GM04504 (cell line): ENCODE measurements at places on chromosomes 6 and 20.
A peak's percentile ranks its signal among the peaks of the same experiment; 100 is the strongest.

DNA sequence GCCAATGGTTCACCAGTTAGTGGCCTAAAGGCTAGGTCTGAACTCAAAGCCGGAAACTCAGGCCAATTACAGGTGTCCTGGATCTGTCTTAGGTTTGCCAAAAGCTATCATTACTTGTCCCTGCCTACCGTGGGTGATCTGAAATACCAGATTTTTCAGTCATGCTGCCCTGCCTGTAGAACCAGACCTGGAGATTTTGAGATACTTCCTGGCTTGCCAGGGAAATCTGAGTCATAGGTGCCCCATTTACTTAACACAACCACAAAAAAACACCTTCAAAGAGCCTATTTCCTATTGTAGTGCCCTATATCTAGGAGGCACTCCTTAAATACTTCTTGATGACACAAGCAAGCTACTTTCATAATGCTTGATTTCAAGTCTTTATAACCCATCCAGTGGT, 13.9 kb upstream of the RANBP9 start:
- no peak for DNase-seq

- DNase-seq = peak; percentile 33
Measured at GRCh38 chr6:46510651-46511050, 19.4 kb upstream of the RCAN2 start.

- no peak for DNase-seq
Measured at GRCh38 chr20:48898896-48899530, 22.5 kb upstream of the ARFGEF2 start.

GRCh38 chr6:129786548-129786947, 74.6 kb downstream of the TMEM244 start:
- no peak for DNase-seq

DNA sequence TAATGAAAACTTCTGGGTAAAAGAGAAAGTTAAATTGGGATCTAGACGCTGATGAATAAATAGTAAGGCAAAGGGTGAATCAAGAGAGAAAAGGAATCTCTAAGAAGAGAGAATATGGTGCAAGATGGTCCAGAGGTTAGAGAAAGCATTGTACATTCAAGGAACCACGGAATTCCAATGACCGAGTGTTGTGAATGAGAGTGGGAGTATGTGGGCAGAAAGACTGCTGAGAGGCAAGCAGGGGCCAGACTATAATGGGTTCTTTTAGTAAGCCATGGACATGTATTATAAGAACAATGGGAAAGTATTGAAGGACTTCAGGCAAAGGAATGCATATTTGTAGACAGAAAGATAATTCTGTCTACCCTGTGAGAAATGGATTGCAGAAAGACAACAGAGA, 45.2 kb downstream of the SPTLC3 start:
- no peak for DNase-seq

DNA sequence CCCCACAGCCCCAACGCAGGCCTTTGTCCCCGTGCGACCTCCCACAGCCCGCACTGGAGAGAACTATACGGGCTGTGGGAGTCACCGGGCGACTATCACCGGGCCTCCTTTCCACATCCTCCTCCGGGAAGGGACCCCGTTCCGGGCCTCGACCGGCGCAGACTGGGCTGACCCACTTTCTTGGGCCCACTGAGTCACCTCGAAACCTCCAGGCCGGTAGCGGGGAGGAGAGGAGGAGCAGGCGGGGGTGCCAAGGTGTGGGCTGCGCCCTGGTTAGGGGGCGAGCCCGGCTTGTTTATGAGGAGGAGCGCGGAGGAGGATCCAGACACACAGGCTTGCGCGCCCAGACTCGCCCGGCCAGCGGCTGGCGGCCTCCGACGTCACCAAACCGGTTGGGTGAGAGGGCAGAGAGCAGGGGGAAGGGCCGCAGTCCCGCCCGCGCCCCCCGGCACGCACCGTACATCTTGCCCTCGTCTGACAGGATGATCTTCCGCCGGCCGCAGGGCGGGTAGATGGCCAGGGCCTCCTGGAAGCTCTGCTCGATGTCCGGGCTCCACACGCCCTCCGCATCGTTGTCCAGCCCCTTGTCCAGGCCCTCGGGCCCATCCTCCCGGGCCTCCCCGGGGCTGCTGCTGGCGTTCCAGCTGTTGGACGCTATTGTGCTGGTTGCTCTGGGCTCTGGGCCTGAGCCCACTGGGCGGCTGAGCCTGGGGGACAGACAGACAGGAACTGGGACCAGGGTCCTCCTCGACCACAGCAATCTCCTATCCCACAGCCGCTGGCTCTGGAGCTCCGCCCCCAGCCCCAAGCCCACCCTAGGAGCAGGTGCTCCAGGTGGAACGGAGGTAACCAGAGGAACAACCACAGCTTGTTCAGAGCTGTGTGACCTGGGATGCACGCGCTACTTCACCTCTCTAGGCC, 10.6 kb downstream of the TEAD3 start:
- no peak for DNase-seq

GRCh38 chr6:21609881-21610329, 16.4 kb downstream of the SOX4 start:
- no peak for DNase-seq

DNA sequence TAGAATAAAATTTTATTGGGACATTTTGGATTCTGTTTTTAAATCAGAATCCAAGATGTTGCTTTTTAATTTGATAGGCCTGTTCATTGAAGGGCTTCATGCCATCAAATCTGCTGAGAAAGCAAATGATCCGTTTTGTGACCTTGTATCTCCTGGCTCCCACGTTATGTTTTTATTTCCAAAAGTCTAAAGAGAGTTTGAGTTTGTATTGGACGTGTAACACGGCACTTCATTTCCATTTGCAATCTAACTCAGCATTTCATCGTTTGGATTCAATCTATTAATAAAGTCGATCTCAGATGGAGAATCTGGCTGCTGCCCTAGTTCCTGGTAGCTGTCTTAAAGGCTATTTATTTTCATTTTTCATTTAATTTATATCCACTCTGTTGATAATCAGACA, 17.0 kb downstream of the KIF25 start:
- DNase-seq = no peak

DNA sequence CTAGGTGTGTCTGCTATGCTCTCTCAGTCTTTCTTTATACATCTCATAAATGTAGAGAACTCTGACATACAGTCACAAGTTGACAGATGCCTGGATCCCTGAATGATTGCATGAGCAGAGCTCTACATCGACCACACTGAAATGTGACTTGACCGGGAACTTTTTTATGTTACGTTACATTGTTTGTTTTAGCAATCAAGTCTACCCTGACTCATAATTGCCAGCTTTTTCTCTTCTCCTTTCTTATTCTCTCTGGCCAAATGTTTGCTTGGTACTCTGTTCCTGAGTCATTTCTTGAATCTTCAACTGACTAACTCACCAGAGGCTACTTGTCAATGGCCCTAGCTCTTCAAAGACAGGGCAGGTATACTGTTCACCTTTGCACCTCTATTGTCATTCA, 213.6 kb upstream of the DTNBP1 start:
- no peak for DNase-seq

DNA sequence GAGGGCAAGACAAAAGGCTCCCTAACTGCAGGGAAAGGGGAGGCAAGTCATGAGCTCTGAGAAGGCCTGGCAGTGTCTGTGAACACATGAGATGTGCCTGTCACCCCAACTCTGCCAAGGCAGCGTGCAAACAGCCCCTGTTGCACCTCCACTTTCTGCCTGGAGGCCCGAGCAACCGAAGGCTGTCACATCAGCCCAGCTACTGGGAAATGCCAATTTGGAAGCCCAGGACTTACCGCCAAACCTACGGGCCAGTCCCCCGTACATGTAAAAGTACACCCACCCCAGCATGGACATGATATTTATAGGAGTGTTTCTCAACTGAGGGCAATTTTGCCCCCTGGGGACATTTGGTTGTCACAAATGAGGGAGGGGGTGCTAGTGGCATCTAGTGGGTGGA, 27.3 kb upstream of the RPP40 start:
- DNase-seq = no peak

DNA sequence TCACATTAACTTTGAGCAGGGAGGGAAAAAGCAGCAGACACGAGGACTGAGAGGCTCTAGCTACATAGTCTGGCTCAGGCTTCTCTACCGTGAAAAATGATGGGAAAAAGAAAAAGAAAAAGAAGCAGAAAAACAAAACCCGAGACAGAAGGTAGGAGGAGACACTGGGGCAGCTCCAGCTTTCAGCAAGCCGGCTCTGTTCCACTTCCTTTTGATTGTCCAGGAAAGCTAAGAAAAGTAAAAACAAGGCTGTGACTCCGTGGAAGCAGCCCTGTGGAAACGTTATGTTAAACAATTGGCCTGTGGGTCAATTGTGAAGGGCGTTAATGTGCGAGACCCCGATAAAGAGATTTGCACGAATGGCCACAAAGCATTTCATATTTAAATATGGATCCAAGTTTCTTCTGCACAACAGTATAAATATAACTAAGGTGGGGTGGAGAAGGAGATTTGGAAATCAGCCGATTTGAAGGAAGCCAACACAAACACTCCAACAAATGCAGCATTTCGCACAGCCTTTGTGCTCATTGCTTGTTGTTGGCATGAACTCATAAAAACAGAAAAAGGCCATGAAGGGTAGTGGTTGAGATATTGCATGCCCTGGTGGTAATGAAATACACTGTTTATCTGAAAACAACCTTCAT, 236.9 kb upstream of the JAG1 start:
- DNase-seq = no peak

GRCh38 chr6:925656-926213, 232.8 kb upstream of the EXOC2 start:
- DNase-seq = no peak

GRCh38 chr6:52230685-52231084, 13.6 kb downstream of the IL17F start:
- no peak for DNase-seq

- no peak for DNase-seq
Measured at GRCh38 chr6:98831959-98832283, 2.5 kb upstream of the POU3F2 start.

DNA sequence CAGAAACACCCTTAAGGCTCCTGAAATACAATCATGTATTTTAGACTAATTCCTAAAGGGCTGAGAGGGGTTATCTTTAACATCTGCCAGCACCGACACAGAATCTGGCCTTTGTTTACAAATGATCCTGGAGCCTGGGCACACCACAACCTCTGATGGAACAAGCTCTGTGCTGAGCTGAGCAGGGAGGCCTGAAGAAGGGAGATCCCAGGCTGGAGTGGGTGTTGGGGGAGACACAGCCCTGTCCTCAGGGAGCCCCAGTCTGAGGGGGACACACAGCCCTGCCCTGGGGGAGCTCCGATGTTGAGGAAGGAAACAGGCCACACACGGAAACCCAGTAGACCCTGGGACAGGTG, 130.5 kb downstream of the VEGFA start:
- no peak for DNase-seq

GRCh38 chr20:41621421-41621820, 3.2 kb upstream of the CHD6 start:
- DNase-seq = no peak

GRCh38 chr6:21259660-21260059, 333.9 kb upstream of the SOX4 start:
- no peak for DNase-seq

DNA sequence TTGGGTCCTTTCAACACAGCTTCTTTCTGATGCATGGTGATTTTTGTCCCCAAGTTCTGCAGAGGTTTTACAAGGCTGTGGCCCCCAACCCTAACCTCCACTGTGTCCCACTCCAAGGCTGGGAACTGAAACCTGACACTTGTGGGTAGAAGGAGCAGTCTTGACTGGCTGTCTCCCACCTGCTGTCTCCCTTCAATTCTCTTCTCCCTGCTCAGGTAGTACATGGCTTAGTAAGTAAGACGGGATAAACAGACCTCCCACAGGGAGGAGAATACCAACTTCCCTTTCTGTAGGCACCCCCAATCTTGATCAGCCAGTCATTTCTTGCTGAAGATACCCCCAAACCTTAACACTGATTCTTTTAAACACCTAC, 25.0 kb downstream of the TGM6 start:
- no peak for DNase-seq

DNA sequence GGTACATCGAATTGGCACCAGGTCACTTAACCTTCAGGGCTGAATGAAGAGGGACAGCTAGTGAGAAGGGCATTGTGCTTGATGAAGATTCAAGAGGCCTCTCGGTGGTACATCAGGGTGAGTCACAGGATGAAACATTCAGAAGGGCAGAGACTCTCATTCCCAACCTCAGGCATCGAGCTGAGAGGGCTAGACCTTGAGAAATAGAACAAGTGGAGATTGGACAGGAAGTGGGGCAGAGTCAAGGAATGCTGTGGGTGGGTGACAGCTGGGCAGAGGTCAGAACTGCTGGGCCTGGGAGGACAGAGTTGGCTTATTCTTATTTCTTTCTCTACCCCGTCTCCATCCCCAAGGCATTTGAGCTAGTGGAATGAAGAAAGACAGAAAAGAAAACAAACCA, 126.0 kb downstream of the SCML4 start:
- no peak for DNase-seq

DNA sequence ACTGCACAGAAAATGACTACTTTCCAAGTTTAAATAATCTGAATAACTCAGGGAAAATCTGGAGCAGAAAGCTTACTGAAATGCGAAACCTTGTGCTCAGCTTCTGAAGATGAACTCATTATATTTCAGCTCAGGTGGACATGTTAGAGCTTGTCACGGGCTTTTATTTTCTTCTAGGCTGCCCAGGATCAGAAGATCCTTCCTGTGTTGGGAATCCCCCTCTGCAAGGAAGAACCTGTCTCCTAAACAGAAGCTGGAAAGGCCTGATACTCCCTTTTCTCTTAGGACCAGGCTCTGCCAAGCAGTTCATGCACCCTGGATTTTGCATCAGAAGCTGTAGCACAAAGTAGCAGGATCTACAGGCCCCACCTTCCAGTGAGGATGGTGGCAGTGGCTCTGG, 5.1 kb upstream of the SLC2A12 start:
- no peak for DNase-seq

DNA sequence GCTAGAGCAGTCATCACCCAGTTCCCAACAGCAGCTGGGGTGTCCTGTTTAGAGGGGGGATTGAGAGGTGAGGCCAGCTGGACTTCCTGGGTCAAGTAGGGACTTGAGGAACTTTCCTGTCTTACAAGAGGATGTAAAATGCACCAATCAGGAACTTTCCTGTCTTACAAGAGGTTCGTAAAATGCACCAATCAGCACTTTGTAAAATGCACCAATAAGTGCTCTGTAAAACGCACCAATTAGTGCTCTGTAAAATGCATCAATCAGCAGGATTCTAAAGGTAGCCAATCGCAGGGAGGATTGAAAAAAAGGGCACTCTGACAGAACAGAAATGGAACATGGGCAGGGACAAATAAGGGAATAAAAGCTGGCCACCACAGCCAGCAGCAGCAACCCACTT, 225.7 kb downstream of the GMPR start:
- no peak for DNase-seq

DNA sequence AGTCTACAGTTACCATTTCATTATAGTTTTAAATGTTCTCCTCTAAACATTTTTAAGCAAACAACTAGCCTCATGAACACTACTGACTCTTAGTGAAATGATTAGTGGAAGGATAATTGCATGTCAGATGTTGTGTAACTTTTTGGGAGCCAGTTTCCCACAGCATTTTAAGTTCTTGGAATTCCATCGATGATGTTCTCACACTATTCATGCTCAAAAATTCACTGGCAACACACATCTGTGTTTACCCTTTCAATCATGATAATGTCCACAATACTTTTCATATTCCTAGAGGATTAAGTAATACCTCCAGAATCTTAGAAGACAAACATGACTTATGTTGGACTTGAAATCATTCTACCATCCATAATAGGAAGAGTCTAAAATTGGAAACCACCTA, 678.1 kb upstream of the ID4 start:
- DNase-seq = peak; percentile 45

- DNase-seq = peak; percentile 32
Measured at GRCh38 chr20:57514273-57514751, 10.6 kb downstream of the CTCFL start.
